ENCODE measurements at places on chromosomes 11 and 22. TPM values are rescaled to one million over a fixed set of nuclear protein-coding genes. Genes with fewer than 3 reads are reported as not detected.

CASP1 gene
- total RNA-seq: 47.5 TPM

DNA sequence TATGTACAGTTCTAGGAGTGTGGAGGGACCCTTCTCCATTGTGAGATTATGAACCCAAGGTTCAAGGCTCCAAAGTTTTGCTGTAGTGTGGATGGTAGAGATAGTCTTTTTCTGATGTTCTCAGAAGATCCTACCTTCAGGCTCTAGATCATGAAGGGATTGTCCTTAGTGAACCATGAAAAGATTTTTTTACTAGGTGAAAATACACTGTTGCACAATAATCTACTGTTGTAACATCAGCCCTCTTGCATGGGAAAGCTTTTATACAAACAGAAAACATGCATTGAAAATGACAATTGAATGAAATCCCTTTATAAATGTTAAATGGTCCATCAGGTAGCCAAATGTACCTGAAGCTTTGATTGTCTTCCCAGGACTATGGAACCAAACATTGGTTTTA, 177.8 kb downstream of the FAM76B start:
- DNase-seq: no peak

KREMEN1 gene
- total RNA-seq: 19.3 TPM

GRCh38 chr11:12631651-12632050, 42.6 kb upstream of the TEAD1 start:
- DNase-seq: no peak

- DNase-seq: no peak
These were observed 64.8 kb downstream of the APOL5 start for GRCh38 chr22:35782504-35782903.

GRCh38 chr11:95568281-95568680, 221.3 kb downstream of the FAM76B start:
- DNase-seq: no peak

- no peak for DNase-seq
These were observed 77.7 kb downstream of the USP35 start for GRCh38 chr11:78266451-78266850.

GRCh38 chr11:1557051-1557884, 14.8 kb downstream of the DUSP8 start:
- DNase-seq: no peak

VSTM5 gene
- total RNA-seq: 0.11 TPM

DMC1 gene
- 4.0 TPM for total RNA-seq

GRCh38 chr11:128552783-128553661, 34.3 kb downstream of the ETS1 start:
- DNase-seq: peak; percentile 40

DNA sequence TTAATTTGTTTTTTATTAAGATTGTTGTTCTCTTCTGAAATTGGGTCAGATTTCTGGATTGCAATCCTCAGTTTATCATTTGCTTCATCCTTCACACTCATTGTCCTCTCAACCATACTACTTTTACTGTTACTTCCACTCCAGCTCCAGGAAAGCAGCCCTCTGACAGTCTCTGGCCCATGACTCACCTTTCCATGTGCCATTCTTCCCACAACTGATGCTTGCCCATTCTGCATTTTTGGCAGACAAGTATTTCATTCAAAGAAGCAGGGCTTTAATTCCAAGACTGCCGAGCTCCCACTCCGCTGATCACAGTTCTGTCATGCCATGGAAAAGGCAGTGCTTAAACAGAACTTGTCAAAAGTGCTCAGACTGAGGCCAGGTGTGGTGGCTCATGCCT, 139.2 kb downstream of the WNT11 start:
- no peak for DNase-seq

DNA sequence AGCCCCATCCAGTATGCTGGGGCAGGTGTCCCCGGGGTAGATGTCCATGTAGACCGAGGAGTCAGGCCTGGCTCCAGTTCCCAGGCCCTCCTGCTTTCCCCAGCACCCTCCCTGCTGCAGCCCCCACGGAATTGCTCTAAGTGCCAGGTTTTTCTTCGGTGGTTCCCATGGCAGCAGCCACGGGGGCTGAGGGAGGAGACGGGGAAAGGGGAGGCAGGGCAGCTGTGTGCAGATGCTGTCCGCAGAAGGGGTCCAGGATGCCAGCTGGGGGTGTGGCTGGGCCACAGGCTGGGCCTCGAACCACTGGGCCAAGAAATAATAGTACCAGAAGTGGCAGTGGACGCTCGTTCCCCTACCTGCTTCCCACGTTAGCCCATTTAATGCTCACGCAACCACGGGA, 25.0 kb downstream of the SHISAL1 start:
- DNase-seq: no peak

GRCh38 chr22:19663821-19664355, 50.4 kb upstream of the SEPTIN5 start:
- no peak for DNase-seq

DNA sequence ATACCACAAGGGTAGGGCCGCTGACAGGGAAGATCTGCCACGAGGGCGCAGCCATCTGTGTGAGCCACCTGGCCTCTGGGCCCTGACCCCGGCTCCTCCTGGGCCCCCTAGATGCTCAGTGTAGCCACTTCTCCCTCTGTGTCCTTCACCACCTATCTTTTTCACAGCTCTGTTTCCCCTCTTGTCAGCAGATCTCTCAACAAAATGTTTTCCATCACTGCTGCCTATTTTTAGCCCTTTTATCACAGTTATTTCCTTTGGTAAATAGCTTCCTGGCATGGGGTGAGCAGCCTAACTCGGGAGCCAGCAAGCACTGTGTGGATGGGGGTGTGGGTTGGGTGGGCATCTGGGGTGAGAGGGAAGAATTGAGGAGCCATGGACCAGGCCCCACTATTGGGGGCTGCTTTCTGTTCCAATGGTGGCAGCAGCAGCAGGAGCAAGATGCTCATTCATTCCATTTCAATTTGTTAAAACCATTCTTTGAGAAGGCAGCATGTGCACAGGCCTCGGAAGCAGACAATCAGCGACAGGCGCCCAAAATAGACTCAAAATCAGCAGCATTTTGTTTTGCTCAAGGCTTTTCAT, 135.2 kb upstream of the NAV2 start:
- no peak for DNase-seq

OR8K1 gene
- not detected for total RNA-seq

GRCh38 chr11:69310934-69311766, 17.2 kb downstream of the MYEOV start:
- no peak for DNase-seq

DNA sequence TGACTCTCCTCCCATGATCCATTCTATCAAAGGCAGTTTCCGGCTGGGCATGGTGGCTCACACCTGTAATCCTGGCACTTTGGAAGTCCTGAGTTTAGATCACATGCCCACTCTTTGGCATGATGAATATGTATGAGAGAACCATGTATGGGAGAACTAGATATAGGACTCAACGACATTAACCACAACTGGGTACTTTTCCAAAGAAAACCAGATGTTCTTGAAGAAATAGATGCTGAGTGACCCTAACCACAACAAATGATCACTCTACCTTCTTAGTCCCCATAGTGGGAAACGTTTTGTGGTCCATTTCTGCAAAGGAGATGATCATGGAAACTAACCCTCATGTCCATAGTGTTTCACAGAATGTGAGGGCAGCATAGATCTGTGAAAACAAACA, 13.6 kb downstream of the FJX1 start:
- no peak for DNase-seq

- DNase-seq: no peak
These were observed 621 bp downstream of the TSPO start for GRCh38 chr22:43152003-43152356.

DNA sequence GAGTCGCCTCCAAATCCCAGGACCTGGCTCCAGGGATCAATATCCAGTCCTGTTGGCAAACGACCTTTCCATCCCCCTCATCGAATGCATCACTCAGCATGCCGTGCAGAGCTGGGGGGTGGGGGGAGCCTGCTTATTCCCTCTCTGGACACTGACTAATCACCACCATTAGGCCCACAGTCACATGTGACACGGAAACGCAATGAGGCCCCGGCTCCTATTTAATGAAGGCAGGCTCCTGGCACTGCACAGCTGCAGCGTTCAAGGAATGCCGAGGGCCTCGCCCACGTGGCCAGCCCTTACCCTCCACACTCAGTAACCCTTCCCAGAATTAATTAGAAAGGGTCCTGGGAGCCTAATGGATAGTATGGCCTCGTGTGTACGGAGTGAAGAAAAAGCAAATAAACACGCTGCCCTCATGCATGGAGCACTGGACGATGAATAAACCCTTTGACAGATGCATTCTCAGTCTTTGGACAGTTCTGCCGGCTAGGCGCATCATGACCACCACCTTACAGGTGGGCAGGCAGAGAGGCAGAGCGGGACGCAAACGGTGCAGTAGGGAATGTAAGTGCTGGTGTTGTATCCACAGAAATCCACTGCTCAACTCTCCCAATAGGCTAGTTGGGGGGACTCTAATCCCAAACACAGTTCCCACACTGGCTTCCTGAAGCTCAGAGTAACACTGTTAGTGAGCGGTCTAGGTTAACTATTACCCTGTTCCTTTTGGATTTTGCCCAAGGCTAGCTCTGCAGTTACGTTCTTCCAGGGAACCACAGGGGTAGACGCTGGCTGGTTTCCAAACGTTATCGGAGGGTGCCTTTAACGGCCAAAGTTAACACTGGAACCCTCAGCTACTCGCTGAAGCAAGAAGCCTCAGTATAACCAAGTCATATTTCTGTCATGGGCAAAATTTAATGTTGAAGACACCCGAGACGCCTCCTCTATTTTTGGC, 490.1 kb downstream of the OPCML start:
- no peak for DNase-seq

C11orf65 gene
- total RNA-seq: 0.95 TPM

SMC1B gene
- 0.03 TPM for total RNA-seq

DNA sequence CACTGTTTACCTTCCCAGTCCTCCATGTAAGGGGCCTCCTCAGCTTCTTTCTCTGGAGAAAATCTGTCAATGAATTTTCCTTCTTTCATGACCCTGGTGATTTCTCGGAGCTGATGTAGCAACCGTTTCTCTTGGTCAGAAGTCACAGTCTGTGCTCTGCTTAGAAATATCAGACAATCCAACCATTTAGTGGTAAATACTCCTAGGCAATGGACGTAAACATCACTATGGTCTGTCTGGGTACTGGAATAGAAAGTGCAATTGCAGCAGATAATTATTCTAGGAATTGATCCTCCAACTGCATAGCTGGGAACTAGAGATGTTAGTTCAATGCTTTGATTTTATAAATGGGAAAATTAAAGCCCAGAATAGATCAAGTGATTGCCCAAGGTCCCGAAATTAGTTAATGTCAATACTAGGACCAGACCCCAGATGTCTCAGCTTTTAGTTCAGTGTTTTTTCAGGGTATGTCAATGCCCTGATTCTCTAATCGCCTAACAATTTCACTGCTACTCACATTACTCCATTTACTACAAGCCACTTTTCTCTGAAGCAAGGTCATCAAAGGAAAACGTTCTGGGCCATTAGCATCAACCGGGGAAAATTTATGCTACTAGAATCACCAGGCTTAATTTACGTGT, 42.1 kb downstream of the RIC3 start:
- no peak for DNase-seq

HTR3A gene
- total RNA-seq: not detected

GRCh38 chr11:48051217-48051830, 71.0 kb downstream of the PTPRJ start:
- no peak for DNase-seq

DNA sequence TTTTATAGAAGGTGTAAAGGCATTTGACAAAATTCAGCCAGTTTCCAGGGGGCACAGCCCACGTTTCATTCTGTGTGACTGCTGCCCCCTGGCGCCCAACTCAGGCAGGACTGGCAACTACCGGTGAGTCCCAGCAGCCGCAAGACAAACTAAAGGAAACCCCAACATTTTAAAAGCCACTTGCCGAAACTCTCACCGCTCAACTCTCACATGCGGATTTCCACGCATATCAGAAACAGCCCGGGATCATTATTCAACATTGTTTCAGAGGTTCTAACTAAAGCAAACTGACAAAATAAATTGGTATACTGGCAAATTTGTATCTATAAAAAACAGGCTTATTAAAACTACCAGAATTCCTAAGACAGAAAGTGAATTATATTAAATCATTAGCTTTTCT, 48.2 kb downstream of the MORC2 start:
- no peak for DNase-seq

- DNase-seq: peak; percentile 89
These were observed 1.1 kb upstream of the ADM start for GRCh38 chr11:10303558-10304363.

DNA sequence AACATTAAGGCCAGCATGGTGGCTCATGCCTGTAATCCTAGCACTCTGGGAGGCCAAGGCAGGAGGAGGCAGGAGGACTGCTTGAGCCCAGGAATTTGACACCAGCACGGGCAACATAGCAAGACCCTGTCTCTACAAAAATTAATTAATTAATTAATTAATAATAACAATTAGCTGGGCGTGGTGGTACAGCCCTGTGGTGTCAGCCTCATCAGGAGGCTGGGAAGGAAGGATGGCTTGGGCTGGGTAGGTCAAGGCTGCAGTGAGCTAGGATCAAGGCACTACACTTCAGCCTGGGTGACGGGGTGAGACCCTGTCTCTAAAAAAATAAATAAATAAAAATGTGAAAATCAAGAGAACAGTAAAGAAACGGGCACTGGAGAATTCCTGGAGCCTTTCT, 1.4 kb downstream of the ARFGAP3 start:
- no peak for DNase-seq

DNA sequence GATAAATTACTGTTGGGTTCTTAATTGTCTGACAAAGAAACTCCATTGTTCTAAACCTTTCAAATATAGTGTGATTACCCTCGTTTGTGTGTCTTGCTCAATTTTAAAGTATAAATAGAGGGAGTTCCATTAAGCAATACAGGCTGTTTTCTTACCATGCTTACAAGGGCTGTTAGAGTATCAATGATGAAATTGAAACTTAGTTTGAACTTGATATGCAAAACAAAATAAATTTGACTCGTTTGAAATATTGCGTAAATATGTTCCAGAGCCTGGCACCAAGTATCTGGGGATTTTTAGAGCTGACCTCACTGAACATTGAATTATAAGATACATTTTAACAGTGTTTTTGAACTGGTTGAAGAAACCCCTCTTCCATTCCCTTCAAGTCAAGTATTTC, 31.7 kb downstream of the TEAD1 start:
- no peak for DNase-seq

GRCh38 chr11:69378303-69379141, 84.6 kb downstream of the MYEOV start:
- DNase-seq: no peak

DNA sequence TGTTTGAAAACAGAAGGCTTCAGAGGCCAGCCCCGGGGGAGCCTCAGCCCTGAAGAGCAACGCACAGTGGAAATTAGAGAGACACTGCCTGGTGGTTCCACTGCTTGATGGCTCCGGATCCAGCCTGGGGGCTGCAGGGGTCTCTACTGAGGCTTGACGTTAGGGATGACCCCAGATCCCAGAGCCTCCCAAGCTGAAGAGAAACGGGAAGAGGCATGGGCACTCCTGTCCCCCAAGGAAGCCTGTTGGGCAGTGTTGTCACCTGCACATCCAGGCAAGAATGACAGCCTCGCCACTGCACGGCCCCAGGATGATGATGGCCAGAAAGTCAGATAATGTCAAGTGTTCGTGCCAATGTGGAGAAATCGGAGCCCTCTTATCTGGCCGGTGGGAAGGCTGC, 56.8 kb upstream of the FGF3 start:
- DNase-seq: no peak
